ENCODE measurements at places on chromosomes 1 and 21. TPM values are rescaled to one million over a fixed set of nuclear protein-coding genes. Genes with fewer than 3 reads are reported as not detected.

DNA sequence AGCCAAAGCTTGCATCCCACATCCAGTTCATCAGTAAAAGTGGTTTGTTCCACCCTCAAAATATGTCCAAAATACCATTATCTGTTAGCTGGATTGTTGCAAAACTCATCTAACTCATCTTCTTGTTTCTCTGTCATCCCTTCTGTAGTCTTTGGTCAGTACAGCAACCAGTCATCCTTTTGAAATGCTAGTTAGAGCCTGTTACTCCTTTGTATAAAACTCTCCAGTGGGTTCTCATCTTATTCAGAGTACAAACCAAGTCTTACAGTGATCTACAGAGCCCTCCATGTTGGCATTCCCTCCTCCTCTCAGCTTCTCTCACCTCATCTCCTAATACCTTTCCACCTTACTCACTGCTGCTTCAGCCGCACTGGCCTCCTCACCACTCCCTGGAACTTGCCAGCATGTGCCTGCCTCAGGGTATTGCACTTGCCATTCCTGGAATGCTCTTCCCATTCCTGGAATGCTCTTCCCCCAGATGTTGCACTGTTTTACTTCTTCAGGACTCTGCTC is 70.6 kb downstream of the LAMC1 start:
- no peak for DNase-seq

GRCh38 chr1:51512120-51512519 is 6.9 kb downstream of the EPS15 start:
- DNase-seq, result no peak

DNA sequence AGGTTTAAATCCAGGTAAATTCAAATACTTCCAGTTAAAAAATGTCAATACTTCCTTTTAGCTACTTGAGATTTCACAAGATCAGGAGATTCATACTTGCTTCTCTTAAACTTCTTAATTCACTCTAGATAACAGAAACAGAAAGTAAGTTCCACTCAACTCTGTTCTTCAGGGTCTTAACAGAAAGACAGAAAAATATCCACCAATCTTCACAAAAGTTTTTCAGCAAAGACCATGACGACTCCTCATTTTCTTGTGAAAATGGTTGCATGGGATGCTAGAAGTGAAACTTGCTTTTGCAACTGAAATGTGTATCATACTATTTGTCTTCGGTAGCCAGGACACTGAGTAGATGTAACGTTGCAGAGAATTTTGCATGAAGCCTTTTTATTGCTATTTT is 12.3 kb upstream of the LRRC8C start:
- DNase-seq, result no peak

DNA sequence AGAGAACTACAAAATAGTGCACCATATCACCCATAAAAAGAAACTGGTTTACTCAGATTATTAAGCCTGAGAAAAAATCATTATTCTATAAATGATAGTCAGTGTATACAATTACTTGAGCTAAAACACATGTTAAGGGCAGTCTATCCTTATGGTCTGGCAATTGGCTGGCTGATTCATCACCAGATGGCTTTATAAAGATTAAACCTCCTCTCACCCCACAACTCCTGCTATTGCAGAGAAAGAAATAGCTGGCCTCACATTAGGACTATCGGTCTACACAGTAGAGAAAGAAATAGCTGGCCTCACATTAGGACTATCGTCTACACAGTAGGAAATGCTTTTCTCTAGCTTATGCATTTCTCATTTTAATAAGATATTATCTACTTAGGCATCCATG is 21.2 kb downstream of the CEP170 start:
- DNase-seq, result no peak

Gene TMEM79
- polyA plus RNA-seq, result 1.5 TPM

Gene REN
- polyA plus RNA-seq, result not detected

GRCh38 chr1:159300146-159300545 is 2.0 kb upstream of the FCER1A start:
- no peak for DNase-seq

- DNase-seq, result no peak
These were observed 463 bp downstream of the PRPF3 start for GRCh38 chr1:150321826-150322166.

Gene MRPS15
- 233 TPM for polyA plus RNA-seq

Gene OR2L5
- polyA plus RNA-seq, result not detected

DNA sequence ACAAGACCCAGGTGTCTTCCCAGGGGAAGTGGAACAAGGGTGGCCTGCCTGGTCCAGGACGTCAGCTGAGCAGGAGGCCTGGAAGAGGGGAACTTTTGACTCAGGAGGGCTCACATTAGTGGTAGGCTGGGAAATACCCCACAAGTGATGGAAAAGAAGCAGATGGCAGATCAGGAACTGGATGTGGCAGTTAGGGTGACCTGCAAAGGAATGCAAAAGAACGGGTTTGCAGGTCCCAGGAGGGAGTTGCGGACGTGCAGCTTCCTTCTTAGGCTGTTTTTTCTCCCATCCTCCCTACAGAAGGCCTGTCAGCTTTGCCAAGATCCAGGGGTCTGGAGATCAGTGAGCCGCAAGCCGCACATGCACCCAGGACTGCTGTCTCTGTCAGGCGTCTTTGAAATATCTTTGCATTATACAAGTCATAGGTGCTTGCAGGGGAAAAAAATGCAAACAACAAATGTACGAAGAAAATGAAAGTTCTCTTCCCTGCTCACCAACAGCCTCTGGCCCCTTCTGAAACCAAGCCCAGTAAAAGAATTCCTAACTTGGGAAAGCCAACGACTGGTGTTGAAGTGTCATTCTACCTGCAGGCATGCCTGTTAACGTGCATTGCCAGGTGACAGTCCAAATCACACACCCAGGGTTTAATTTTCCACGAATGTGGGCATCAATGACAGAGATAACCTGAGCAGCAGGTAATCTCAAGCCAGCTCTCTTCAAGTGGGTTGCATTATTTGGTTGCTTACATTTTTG is 34.4 kb downstream of the NENF start:
- no peak for DNase-seq

Gene SLFNL1
- 0.13 TPM for polyA plus RNA-seq

Gene TRNP1
- 1.6 TPM for polyA plus RNA-seq

DNA sequence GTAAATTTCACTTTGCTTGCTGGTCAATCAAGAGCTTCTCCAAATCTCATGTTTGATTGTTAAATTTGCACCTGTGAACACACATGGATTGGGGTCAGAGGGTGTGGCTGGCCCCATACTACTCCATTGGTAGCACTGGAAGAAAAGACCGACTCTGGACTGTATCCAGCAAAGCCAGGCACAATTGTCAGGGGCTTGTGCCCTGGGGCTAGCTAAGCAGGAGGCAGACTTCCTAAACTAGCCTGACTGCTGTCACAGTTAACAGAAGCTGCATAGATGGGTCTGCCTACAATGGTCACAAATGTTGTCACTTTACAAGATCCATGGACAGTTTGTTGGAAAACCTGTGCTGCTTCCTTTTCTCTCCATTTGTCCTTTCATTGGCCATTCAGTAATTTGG is 421.0 kb downstream of the DSCAM start:
- DNase-seq, result no peak

- no peak for DNase-seq
These were observed 38.6 kb downstream of the FMO4 start for GRCh38 chr1:171352554-171352953.

DNA sequence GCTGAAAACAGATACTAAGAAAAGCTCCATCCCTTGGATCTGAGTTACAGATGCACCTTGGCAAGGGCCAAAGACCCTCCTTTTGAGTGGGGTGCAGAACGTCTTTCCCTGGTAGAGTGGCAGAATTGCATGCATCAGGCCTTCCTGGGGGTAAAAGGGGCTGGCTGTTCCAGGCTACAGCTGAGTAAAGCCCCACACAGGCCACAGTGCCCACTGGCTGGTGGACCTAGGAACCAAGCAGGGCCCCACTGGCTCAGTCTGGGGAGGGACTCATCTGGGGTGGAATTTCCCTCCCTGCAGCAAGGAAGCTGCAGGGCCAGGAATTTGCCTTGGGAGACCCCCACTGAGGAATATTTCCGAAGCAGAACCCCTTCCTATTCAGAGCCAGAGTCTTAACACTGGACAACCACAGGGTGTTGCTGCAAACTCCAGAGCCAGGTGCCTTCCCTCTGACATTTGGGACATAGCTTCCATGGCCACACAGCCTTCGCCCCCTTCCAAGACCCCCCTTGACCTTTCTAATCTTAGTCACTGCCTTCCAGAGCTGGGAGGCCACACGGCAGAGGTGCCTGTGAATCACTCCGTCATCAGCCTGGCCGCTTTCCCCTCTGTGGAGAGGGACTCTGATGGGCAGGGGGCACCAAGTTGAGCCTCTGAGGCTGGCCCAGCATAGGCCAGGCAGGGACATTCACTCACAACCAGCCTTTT is 52.5 kb downstream of the LACTBL1 start:
- DNase-seq, result no peak

GRCh38 chr1:216740331-216740730 is 17.1 kb upstream of the ESRRG start:
- DNase-seq, result no peak

Gene ANGPTL3
- polyA plus RNA-seq, result not detected

- no peak for DNase-seq
These were observed 37.3 kb upstream of the TMEM125 start for GRCh38 chr1:43232482-43232881.

- DNase-seq, result no peak
These were observed 77.0 kb downstream of the RWDD3 start for GRCh38 chr1:95311014-95311413.

Data from psoas muscle (tissue), 8 donors.